ENCODE measurements at places on chromosomes 6 and 20.

DNA sequence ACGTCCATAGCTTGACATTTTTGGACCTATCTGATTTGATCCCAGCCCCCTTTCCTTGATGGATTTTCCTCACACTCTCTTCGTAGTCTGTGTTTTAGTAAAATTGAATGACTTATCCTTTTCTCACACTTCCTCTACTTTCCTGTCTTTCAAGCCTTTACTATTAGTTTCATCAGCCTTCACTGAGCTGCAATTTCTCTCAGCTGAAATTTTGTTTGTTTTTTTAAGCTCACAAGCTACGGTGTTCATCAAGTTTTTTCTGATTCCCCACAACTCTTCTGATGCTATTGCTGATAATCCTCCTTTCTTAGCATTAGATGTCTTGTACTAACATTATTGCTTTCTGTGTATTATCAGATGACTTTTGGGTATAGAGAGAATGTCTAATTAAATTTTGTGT, 263.7 kb downstream of the TBX18 start:
- DNase-seq, result no peak

GRCh38 chr6:89690944-89691324, 52.4 kb upstream of the LYRM2 start:
- no peak for DNase-seq

DNA sequence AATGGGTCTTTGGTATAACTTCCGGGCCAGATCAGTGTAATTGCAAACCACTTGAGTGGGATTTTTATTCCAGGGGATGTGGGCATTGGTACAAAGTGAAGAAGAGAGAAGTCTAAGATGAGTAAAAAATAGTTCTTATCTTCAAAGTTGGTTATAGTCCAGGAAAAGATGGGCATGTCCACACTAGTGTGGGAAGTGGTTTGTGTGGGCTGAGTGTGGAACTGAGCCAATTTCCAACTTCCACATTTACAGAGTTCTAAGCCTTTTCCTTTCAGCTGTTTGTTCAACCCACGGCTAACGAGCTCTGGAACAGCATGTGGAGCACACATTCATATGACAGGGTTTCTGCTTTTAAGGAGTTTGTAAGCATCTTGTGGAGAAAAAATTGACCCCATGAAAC, 72.3 kb upstream of the IFNGR1 start:
- DNase-seq, result no peak

GRCh38 chr20:62929051-62929538, 2.8 kb upstream of the DIDO1 start:
- DNase-seq, result no peak

DNA sequence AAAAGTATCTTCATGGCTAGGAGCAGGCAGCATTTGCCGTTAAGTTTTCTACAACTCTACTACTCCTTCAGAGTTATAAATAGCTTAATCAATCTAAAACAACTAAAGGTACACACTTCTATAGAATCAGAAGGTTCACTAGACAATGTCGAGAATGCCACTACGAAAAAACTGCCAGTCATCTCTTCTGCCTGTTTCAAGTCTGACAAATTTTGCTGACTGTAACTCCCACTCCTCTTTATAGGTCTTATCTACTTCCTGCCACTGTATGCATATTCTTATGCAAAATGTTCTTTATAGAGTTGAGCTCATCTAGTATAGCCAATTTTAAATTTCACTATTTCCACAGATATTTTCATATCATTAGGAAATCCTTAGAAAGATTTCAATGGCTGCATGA, 160.1 kb downstream of the EYS start:
- no peak for DNase-seq

- DNase-seq, result no peak
Measured at GRCh38 chr6:125212377-125212776, 58.8 kb downstream of the TPD52L1 start.

DNA sequence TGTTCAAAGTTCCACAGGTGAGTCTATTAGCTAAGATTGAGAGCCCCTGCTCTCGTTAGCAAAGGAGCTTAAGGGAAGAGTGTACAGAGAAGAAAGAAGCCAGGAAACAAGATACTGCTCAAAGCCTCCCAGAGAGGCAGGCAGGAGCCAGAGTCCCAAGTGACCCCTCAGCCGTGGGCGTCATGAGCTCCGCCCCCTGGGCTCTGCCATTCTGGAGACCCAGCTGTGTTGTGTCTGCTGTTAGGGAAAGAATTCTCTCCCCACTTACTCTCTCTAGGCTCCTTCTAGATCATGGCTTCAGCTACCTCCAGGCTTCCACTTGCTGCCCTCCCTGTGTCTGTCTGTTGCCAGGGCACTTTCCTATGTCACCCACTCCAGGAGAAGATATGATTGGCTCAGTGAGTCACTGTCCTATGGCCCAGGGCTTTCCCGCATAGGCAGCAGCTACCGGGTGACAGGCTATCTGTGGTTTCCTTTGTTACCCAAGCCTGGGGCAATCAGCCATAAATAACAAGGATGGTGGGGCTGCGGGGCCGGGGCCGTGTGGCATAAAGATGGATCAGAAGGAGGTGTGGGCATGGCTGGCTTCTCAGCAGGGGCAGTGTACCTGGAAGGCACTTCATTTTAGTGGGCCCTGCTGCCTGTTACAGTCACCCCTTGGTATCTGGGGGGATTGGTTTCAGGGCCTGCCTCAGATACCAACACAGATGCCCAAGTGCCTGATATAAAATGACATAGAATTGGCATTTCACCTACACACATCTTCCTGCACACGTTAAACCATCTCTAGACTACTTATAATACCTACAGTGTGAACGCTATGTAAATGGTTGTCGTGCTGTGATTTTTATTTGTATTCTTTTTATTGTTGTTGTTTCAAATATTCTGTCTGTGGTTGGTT, 118.9 kb downstream of the ARMC2 start:
- no peak for DNase-seq

DNA sequence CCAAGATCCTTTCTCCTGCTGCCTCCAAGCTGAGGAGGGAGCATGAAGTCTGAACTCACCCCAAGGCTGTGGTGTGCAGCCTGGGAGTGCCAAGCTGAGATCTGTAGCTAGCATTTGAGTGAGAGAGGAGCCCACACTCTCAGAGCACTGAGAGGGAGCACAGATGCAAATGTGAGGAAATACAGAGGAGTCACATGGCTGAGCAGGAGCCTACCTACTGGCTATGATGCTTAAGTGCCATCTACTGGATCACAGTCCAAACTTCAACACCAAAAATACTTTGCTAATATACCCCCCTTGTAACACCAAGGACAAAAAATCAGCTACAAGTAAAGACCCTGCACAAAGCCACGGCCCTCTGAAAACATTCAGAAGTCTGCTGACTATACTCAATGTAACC, 94.4 kb upstream of the IMPG1 start:
- no peak for DNase-seq

All from right renal pelvis (tissue), 4 donors.